ENCODE measurements at places on chromosomes 2 and 18. TPM values are rescaled to one million over a fixed set of nuclear protein-coding genes. Genes with fewer than 3 reads are reported as not detected.

The EGR4 gene
- 0.10 TPM for total RNA-seq

The SIGLEC15 gene
- 0.11 TPM for total RNA-seq

The GORASP2 gene
- 30.6 TPM for total RNA-seq

The ALKAL2 gene
- 3.4 TPM for total RNA-seq

The DUSP2 gene
- 7.3 TPM for total RNA-seq

The GPR75 gene
- 10.0 TPM for total RNA-seq

The TMEM247 gene
- total RNA-seq = not detected
